ENCODE measurements at places on chromosomes 12 and 14.

DNA sequence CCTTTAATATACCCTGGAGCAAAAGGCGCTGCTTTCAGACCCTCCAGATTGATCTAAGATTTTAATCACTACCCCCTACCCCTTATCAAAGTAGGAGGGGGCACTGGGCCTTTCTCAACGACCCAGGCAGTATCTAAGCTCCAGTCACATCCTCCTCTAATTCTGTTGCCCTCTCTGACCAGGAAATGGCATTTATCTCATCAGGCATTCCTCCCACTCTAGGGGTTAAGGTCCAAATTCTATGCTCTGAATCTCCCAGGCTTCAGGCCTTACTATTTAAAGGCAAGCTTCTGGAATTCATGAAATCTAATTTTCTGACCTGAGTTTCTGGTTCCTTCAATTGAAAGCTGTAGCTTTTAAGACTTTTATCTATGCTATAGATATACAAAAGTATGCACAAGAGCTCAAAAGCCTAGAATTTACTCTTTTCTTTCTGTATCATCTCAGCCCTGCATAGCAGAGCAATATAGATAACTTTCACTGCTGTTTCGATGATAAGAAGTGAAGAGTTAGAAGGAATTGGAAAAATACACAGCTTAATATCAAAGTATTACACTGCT is 622.9 kb downstream of the RPS29 start:
- no peak for DNase-seq

- DNase-seq, result no peak
Observed at GRCh38 chr14:73757381-73757780, 43.2 kb upstream of the PNMA1 start.

- no peak for DNase-seq
Observed at GRCh38 chr14:80310938-80311750, 99.8 kb upstream of the DIO2 start.

GRCh38 chr12:131353376-131353775 is 357.5 kb upstream of the SFSWAP start:
- DNase-seq, result no peak

DNA sequence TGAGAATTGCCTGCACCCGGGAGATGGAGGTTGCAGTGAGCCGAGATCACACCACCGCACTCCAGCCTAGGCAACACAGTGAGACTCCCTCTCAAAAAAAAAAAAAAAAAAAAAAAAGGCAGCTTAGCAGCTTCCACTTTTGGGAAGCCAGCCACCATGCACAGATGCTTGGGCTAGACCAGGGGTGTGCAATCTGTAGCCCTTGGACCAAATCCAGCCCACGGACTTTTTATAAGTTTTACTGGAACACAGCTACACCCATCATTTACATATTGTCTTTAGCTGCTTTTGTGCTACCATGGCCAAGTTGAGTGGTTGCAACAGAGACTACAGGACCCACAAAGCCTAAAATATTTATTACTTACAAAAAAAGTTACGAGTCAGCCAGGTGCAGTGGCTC is 6.7 kb downstream of the CIT start:
- DNase-seq, result no peak

DNA sequence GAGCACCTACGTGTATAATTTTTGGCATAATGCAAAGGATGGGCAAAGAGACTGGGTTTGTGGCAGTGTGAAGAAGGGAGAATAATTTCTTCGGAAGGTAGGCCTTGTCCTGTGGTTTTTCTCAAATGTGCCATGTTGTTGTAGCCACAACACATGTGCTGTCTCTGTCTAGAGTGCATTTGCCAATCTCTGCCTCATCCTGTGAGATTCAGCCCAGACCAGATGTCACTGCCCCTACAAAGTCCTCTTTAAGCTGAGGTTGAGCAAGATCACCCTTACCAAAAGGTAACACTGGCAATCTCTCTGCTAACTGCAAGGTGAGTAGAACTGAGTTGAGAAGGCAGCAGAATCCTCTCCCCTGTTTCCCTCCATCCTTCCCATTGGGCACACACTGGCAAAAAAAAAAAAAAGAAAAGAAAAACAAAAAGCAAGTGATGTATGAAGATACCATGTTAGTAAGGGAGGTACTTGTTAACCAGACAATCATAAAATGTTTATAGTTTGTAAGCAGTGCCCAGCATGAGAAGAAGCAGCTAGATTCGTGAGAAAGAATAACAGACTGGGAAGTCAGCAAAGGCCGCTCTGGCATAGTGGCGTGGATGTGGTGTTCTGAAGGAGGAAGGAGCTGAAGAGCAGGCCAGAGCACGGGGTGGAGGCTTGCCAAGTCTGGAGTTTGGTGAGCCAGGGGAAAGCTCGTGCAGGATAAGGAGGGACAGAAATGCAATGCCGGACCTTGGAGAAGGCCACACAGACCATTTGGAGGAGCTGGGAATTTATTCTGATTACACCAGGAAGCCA is 18.9 kb downstream of the DYRK2 start:
- no peak for DNase-seq

DNA sequence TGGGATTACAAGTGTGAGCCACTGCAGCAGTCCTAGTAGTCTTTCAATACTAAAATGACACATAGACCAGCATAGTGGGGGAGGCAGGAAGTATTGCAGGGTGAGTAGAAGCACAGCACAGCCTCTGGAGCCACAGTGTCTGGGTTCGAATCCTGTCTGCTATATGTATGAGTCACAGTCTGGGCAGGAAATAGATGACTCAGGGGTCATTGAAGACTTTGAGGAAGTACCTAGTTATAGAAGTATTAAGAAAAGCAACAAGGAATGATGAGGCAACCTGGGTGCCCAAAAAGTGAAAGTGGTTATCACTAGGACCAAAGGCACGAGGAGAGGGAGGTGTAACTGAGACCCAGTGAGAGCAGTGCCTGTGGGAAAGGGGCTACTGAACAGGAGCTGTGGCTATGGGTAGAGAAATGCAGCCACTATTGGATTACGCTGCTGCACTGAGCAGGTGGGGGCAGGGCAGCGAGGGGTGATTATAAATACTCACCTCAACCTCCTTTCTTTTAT is 124.0 kb downstream of the PDE3A start:
- peak; percentile 85 for DNase-seq

DNA sequence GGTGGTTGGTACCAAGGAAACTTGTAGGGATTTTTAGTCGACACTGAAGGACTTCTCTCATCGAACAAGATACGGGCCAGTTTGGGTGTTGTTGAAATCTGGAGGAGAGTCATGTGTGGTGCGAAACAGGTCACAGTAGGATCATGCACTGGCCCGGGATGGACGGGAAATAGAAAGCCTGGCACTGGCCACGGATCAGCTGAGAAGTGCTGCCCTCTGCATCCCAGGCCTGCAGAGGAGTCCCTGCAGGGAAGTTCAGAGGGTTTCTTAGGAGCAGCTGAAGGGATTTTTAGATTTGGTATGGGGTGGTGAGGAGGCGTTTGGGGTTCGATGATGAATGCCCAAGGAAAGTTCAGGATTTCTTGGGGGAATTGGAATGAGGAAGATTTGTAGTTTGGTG is 63.1 kb downstream of the TSPAN9 start:
- no peak for DNase-seq

DNA sequence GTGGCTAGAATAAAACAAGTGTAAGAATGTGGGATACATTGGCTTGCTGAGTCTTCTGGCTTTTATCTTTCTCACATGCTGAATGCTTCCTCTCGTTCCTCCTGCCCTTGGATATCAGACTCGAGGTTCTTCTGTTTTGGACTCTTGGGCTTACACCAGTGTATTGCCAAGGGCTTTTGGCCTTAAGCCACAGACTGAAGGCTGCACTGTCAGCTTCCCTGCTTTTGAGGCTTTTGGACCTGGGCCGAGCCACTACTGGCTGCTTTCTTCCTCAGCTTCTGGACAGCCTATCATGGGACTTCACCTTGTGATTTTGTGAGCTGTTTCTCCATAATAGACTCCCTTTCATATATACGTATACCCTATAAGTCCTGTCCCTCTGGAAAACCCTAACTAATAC is 300.9 kb upstream of the STXBP6 start:
- no peak for DNase-seq

DNA sequence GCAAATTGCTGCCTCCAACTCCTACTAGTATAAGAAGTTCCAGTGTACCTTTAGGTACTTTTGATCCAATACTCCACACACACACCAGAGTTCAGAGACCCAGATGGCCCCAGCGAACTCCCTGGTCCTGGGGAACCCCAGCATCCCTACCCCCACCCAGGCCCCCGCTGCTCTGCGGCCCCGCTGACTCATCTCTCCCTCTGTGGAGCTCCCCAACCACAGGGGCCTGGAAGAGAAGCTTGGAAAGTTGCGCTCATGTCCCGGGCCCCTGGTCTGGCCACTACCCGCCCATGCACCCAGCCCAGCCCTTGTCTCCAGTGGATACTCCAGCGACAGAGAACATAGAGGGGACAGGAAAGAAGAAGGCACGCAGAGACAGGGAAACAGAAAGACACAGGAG is 4.2 kb upstream of the SP7 start:
- no peak for DNase-seq

DNA sequence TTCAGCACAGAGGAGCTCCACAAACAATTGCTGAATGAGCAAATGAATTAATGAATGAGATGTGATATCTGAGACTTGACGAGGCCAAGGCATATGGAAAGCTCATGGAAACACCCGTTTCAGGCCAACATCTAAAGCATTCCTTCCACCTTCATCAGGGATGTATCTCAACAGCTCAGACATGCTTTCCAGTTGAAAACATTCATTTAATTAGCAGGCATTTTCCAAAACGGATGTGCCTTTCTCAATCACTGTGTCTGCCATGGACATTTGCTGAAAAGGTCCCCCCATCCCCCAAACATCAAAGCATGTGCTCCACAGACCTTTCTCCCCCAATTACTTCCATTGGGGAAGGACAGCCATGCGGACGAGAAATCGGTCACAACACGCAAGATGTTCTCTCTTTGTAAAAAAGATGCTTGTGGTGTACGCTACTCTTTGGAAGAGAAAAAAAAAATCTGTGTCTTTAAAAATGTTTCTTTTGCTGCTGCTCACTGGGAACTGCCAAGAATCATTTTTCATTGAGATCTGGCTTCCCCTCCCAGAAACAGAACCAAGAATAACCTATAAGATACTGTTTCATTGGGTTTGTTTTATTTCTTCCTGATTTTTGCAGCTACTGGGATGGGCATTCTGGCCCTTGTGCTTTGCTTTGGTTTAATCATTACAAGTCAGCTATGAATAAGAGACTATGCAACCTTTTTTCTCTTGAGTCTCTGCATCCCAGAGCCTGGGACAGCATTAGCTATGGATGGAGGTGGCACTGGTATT is 528.2 kb downstream of the MED13L start:
- no peak for DNase-seq

DNA sequence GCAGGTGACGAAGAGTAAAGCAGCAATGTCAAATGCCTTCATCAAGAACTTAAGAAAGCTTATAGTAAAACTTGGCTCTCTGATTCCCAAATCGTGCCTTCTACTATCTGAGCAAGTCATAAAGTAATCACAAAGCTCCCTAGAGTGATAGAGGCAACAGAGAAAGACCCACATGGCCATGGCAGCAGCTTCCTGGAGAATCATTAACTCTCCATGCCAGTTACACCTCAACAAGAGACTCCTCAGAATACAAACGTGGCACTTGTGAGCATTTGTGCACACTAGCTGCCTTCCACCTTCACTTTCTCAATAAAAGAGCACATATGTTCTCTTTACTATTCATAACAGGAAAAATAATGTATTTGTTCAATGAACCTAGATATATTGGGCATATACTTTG is 48.0 kb downstream of the PLCZ1 start:
- no peak for DNase-seq

Data from OCI-M1 (cell line).